Posterior vena cava (tissue), 2 donors: ENCODE measurements at places on chromosomes 11 and 22. TPM values are rescaled to one million over a fixed set of nuclear protein-coding genes. Genes with fewer than 3 reads are reported as not detected.

DNA sequence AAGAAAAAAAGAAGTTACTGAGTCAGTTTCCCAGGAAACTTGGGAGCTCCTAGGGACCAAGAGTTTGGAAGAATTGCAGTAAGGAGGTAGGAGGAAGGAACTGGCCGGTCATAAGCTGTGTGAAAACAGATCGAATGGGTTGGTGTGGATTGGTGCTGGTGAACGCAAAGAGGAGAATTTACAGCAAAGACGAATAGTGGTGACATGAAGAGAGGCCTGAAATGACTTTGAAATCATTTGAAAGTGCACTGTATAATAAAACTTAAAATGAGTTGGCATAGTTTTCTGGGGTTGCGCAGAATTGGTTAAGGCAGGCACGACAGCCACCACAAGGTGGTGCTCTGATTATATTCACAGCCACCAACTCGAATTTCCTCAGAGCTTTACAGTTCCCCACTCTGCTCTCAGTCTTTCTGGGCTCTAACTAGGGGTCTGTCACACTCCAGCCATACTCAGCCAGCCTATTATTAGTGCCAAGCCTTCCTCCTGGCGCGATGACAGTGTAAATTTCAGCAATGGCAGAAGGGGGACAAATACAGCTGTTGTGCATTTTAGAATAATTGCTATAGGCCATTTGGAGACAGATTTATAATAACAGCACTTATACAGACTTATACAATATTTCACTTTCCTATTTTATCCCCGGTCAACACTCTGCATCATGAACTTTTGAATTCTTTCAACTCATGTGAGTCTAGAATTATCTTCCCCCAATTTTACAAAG is 8.3 kb upstream of the HTR3B start:
- DNase-seq, result no peak

DNA sequence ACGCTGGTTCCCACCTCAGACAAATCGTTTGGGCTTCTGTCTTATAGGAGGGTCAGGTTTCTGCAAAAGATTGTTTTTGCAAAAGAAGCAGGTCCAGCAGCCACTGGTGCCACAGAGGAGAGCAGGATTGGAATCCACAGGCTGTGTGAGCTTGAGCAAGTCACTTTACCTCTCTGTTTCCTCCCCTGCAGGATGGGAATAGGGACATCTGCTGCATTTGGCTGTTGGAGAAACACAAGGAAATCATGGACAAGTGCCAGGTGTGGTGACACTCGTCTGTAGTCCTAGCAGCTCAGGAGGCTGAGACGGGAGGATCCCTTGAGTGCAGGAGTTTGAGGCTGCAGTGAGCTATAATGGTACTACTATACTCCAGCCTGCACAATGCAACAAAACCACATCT is 422.6 kb downstream of the MN1 start:
- no peak for DNase-seq

- DNase-seq, result no peak
These were observed 132.1 kb downstream of the DSCAML1 start for GRCh38 chr11:117664897-117665296.

Gene GRAP2
- 4.1 TPM for total RNA-seq

GRCh38 chr11:78560826-78561484 is 13.7 kb downstream of the NARS2 start:
- no peak for DNase-seq

DNA sequence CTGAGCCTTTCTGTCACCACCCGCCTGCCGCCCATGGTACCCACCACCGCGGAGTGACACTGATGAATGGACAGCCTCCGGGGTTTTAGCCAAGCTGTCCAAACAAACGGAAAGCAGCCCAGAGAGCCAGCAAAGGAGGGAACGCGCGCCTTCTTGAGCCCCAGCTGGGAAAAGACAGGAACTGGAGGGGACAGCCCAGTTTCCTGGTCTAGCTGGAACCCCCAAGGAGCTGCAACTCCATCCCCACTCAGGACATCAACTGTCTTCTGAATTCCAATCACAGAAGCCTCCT is 33.7 kb downstream of the SHISAL1 start:
- no peak for DNase-seq

GRCh38 chr11:2551131-2551530 is 106.3 kb downstream of the KCNQ1 start:
- DNase-seq, result peak; percentile 26

GRCh38 chr11:69711822-69712801 is 8.3 kb upstream of the FGF19 start:
- DNase-seq, result no peak

DNA sequence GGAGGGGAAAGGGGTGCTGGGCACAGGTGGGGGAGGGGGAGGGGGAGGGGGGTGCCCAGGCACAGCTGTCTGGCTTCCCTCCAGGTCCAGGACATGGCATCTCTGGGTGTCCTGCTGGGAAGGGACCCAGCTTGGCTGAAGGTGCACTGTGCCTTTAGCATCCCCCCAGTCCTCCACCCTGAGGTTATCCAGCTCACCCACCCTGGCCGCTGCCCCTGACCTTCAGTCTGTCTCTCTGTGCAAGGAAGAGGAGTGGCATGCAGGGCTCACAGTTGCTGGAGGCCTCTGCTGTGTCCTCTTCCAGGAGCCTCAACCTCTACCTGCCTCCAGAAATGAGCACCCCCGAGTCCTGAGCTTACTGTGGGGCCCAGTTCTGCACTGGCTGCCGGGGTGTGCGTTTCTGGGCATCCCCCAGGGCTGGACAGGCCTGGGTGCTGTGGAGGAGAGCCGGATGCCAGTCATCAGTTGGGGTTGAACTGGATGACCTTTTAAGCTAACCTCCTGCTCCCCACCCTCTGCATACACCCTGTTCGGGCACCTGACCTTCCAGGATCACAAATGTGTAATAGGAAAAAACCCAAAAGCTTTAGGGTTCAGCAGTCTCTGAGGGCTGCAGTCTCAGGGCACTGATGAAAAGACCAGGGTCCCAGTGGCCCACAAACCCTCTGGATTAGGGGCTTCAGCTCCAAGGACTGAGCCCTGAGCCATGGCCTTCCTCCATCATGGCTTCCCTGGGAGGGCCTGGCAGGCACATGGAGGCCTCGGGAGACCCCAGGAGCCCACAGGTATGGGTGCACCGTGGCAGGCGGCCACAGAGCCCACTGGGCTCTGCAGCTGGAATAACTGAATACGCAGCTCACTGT is 9.6 kb upstream of the CTSD start:
- DNase-seq, result peak; percentile 77

Gene EIF3F
- total RNA-seq, result 139 TPM

GRCh38 chr22:26559961-26560575 is 29.9 kb downstream of the TPST2 start:
- no peak for DNase-seq
